H1 (cell line): ENCODE measurements at places on chromosomes 7 and 10.

- no peak for DNase-seq
Measured at GRCh38 chr7:100166970-100167911, 1.2 kb downstream of the GAL3ST4 start.

DNA sequence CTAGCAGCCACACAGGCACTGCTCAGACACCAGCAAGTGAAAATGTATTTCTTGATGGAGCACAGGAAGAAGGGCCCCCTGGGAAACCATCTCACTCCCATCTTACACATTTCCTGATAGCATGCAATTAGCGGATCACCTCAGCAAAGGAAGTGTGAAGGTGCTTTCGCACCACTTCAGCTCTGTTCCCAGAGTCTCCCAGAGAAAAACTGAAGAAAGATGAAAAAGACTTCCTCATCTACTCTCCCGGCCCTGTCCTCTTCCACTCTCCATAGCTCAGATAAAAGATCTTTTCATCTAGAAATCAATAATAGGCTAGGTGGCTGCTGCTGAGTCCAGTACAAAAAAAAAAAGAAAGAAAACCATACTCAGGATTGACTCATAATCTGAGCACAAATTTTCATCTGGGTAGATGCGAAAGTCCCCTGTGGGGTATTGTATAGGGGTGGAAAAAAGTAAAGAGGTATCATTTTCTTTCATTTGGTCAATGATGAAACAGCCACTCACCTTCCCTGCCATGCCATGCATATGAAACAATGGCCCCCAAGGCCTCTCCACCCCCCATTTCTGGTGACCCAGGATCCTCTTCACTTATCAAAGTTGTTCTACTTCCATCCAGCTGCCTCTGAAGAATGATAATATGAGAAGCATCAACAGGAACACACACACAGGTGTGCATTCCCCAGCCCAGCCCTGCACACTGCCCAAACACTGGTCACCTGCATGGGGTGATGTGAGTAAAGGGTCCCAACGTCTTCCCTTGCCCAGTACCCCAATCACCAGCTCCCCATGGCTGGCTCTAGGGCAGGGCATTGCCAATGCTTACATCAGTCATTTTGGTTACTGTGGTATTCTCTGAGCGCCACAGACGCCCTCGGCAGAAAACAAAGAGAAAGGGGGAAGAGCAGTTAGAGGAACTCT lies 48.8 kb upstream of the DGKI start:
- no peak for DNase-seq

GRCh38 chr7:77674878-77675277 lies 21.4 kb upstream of the RSBN1L start:
- no peak for DNase-seq

GRCh38 chr7:5708271-5708670 lies 73.2 kb downstream of the RNF216 start:
- no peak for DNase-seq

DNA sequence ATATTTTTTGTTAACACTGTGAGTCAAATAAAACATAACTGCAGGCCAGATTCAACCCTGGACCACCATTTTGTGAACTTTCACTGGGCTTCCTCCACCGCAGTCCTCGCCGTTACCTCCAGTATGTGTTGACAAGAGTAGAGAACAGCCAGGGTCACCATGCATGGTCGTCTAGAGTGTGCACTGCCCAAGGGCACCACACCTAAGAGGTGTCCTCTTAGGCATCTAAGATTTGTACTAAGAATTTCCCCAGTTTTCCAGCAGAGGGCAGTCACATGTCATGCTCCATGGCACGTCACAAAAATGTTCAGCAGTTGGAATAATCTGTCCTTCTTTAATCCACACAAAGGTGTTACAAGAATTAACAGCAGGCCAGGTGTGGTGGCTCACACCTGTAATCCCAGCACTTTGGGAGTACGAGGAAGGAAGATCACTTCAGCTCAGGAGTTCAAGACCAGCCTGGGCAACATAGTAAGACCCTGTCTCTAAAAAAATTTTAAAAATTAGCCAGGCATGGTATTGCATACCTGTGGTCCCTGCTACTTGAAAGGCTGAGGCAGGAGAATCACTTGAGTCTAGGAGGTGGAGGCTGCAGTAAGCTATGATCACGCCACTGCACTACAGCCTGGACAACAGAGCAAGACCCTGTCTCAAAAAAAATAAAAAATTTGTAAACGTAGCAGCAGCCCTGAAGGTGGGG lies 71.2 kb upstream of the FOXK1 start:
- no peak for DNase-seq

DNA sequence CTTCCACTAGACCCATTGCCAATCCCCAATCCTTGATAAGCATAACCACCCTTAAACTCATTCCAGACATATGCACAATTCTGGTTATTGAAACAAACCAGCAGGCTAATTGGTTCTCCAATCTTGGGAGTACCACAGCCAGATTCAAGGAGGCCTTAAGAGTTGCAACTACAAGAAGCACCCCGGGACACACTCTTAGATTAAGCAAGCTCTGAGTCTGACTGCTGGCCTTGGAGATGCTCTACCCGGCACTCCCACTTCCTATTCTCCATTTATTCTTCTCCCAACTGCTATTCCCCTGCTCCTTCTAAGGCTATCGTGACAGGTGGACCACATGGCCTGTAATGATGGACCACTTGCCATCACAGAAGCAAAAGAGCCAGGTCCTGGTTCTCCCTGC lies 40.3 kb downstream of the CYTH3 start:
- DNase-seq = no peak

DNA sequence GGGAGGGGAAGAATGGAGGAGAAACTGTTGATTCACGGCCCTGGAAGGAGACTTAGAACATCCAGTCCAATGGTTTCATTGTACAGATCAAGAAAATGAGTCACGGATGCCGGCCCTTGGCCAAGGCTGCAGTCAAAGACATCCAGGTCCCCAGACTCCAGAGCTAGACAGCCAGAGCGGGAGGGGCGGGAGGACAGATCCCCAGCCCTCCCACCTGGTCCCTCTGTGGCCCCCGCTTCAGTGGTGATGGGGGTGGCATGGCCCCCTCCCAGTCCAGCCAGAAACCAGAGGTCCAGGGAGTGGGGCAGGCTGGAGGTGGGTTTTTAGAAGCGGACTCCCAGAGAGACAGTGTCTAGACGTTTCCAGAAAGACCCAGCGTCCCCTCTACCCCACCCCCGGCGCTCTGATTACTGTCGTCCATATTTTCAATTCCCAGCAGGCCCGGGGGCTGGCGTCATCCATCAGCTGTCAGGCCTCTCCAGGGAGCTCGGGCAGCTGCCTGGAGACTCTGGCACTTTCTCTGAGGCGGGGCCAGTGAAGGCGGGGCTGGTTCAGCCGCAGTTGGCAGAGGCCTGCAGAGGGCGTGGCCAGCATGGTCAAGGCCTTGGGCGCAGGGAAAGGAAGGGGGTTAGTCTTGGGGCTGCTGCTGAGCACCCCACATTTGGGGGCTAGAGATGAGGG lies 8.0 kb upstream of the HSPB1 start:
- peak; percentile 87 for DNase-seq

DNA sequence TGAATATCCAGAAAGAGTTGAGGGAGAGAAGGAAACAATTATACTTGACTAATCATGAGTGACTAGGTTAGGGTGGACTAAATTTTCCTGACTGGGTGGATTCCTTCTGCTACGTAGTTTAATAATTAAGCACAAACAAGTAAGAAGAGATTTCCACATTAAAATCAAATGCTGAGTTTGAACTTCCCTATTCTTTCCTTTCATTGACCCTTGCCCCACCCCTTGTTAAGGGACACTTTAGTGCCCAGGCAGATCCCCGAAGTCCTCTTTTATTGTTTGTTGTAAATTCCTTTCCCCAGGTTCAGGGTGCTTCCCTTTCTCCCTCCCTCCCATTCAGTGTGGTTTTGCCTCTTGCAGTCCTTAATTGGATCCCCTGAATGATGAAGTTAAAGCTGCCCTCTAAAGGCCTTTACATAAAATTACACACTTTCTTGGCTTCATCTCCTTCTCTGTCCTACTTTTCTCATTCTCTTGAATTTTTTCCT lies 8.8 kb upstream of the SPAM1 start:
- DNase-seq = peak; percentile 39

GRCh38 chr7:151795168-151795811 lies 81.6 kb downstream of the PRKAG2 start:
- no peak for DNase-seq

- DNase-seq = no peak
Measured at GRCh38 chr10:33132626-33133025, 174.6 kb upstream of the ITGB1 start.

DNA sequence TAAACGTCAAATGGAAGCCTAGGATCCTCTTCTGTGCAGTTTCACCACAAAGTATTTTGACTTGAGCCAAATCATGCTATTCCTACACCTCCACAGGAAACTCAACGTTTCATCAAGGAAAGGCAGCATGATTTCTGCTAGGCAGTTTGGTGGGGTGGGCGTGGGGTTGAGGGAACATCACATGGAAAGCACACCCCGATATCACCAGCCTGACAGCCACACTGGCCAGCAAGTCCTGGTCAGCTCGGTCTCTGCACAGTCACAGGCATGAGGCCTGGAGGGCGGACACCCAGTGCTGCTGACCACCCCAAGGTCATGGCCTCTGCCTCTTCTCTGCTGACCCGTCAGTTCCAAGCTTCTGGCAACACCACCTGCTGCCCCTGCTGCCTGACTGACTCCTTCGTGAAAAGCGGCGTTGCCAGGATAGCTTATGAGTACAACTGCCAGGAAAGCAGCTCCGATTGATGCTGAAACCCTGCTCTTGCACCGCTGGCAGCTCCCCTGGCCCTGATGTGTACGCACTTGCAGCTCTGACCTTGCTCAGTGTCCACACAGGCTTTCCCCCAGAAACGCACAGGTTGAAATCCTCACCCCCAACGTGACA lies 171.5 kb downstream of the DIP2C start:
- DNase-seq = no peak

GRCh38 chr7:23205909-23206767 lies 24.3 kb downstream of the NUP42 start:
- DNase-seq = no peak

DNA sequence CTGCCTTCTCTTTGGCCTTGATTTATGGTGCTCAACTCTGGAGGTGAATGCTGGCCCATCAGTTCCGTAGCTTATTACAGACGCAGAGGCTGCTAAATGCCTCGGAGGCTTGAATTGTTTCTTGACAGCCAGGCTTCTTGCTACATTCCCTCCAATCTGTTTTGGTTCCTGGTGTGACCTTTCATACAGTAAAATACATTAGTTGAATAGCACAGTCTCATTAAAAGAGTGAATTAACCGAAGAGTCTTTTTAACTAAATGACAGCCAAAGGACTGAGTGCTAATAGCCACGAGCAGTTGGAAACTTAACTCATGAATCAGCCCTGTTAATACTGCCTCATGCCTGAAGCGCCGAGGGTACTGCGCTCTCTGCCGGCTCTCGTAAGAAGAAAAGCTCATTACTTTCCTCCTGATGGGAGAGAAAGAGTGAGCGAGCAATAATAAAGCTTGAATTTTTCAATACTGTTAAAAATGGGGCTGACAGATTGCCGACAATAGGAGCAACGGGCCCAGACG lies 236.4 kb upstream of the GPR26 start:
- DNase-seq = no peak

DNA sequence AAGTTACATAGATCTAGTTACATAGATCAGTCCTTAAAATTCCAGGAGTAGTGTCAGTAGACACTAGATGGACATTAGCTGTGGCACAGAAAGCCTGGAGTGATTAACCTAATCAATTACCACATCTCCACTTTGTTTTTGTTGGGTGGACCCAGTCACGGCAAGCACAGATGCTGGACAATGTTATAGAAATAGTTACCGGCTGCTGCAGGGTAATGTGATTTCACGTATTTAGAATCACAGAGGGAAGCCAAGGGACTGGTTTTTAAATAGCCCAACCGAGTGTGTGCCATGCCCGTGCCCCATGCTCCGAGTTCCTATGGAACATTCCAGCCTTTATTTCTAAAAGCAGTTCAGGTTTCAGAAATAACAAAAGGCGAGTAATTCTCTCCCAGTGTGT lies 2.8 kb downstream of the LGI1 start:
- DNase-seq = no peak

DNA sequence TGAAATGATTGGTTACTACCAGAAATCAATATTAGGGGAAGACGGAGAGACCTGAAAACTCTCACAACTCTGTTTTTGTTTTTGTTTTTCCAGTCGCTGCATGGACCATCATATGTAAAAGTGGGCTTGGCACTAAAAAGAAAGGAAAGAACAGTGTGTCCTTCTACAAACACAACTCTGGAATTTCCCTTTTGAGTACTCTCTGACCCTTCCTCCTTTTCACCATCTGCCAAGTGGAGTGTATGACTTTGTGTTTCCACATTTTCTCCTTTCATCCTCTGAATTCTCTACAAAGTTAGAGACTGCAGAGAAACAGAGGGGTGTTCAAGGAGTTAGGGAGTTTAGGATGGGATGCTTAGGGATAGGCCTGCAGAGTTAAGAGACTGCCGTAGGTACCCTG lies 92.0 kb downstream of the MDFIC start:
- DNase-seq = no peak

DNA sequence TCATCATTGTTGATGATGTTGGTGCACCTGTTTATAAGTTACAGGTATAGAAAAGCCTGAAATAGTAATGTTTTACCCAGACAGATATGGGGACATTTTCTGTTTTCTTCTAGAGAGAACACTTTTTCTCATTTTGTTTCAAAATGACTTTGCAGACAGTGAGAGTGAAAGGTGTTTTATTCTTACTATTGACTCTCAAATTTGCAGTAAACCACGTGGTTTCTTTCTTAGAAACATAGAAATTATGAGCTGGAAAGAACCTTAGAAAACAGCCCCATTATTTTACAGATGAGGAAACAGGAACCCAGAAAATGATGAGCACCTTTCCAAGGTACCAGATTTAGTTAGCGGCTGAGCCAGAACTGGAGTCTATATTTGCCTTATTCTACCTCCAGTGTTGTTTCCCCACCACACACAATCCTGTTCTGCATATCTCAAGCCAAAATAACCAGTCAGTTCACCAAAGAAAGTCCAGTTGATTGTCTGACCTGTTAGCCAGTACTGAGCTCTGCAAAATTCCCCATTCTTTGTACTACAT lies 138.9 kb upstream of the AHR start:
- DNase-seq = no peak

DNA sequence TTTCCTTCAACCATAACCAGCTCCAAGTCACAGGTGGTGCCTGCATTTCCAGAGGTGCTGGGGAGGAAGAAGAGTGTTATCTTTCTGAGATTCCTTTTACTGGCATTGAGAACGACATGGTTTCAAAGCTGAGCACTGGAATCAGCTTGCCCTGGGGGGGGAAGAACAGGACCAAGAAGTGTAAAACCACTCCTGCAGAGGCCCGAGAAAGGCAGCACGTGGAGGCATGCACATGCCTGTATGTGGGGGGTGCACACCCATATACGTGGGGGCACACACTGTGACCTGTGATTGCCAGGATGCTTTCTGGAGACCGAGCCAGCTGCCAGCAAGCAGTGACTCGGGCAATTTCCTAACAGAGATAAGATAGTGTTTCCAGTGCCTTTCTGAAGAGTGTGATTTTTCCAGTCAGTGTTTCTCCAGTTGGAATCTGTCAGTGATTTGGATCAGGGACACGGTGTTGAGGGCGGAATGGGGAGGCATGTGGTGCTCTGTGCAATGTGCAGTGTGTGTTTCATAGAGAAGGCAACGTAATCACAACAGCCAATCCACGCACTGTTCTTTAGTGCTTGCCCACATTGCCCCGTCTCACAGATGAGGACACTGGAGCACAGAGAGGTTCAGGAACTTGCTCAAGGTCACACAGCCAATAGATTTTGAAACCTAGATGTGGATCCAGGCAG lies 4.2 kb downstream of the LRRC27 start:
- DNase-seq = no peak

- no peak for DNase-seq
Measured at GRCh38 chr10:99551616-99552015, 18.9 kb downstream of the NKX2-3 start.

GRCh38 chr7:115782696-115783490 lies 247.7 kb downstream of the TFEC start:
- no peak for DNase-seq
